Endothelial cell of umbilical vein (primary cell): ENCODE measurements at places on chromosomes 6 and 20. TPM values are rescaled to one million over a fixed set of nuclear protein-coding genes. Genes with fewer than 3 reads are reported as not detected.

DNA sequence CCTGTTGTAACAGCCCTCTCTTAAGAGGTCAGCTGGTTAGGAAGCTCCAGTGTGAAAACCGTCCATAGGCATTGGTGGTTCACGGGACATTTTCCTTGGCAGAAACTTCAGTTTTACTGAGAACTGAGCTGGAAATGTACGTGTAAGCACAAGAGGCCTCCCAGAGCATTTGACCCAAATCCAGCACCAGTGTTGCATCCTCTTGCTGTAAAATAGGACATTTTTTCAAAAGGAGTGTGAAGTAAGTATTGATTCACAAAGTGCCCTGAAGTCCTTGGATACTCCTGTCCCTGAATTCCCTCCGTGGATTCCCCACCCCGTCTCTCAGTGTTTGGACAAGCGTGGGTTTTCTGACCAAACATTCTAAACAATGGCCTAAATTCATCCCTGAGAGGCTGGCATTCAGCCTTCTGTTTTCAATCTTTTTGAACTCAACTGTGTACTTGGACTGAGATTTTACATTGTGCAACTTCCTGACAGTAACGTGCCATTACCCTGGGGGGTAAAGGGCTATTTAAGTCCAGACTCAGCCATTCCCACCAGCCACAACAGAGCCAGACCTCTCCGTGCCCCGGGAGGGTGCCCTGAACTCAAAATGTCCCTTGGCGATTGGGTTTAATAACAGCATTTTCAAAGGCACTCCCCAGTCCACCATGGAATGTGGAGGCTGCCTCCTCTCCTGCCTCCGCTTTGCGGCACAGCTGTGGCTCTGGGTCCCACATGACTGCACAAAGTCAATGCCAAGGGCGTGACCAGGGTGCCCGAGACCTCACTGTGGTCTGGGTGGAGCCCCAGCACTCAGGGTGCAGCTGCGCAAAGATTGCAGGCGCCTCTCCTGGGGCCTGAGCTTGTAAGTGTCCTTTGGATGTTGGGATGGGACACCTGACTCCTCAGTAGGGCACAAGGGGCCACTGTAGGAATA is 92.7 kb upstream of the AFDN start:
- no peaks in the 10 kb centered on the region for H3K36me3 ChIP-seq
- no peaks in the 10 kb centered on the region for H3K27me3 ChIP-seq

DNA sequence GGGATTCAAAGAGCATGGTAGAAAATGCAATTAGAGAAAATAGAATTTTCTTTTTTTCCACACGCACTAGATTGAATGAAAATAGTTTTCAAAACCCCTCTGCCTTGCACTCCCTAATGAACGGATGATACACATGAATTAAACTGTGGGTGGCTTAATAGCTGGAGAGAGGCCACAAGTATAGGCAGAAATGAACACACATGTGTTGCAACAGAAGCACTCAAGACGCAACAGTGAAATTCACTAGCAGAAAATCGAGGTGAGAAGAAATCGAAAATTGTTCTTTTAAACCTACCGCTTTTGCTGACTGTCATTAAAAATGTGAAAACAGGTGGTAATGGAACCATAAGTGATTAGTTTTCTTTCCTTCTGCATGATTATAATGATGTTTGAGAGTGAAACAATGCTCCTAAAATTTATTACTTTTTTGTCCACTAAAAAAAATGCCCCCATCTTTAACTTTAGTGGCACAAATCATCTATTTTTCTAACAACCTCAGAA is 80.1 kb upstream of the SHLD1 start:
- no peak overlapping the region for H3K4me3 ChIP-seq
- H3K36me3 ChIP-seq: no peaks in the 10 kb centered on the region
- H3K4me1 ChIP-seq: no peaks in the 10 kb centered on the region

DNA sequence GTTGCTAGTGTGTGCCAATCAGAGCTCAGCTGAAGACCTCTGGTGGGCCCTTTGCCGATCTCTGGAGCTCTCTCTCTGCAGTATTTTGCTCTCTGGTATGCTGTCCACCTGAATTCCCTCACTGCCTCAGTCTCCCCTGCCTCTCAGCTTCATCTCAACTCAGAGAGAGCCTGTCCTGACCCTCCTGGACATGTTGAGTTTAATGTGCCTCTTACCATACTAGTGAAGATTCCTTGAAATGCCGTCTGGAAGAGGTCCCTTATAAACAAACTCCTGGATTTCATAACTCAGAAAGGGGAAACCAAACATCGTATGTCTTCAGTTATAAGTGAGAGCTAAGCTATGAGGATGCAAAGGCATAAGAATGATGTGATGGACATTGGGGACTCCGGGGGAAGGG is 231.1 kb upstream of the ZNF217 start:
- no peak for DNase-seq
- no peak overlapping the region for H3K4me3 ChIP-seq
- no peak overlapping the region for H3K27ac ChIP-seq
- no peaks in the 10 kb centered on the region for H3K27me3 ChIP-seq

GRCh38 chr6:143746202-143747119 is 68.7 kb downstream of the PHACTR2 start:
- H3K36me3 ChIP-seq: peaks cover 2% of the 10 kb centered on the region
- no peak overlapping the region for H3K4me3 ChIP-seq
- no peak overlapping the region for H3K27ac ChIP-seq
- DNase-seq: no peak
- H3K27me3 ChIP-seq: no peaks in the 10 kb centered on the region

- DNase-seq: no peak
- no peak overlapping the region for H3K4me3 ChIP-seq
- no peaks in the 10 kb centered on the region for H3K36me3 ChIP-seq
Observed at GRCh38 chr6:68343901-68344300, 291.2 kb upstream of the ADGRB3 start.

GRCh38 chr6:71228461-71229041 is 60.1 kb upstream of the OGFRL1 start:
- H3K36me3 ChIP-seq: no peaks in the 10 kb centered on the region
- no peaks in the 10 kb centered on the region for H3K27me3 ChIP-seq
- H3K4me1 ChIP-seq: peaks cover 15% of the 10 kb centered on the region
- no peak overlapping the region for H3K4me3 ChIP-seq
- H3K27ac ChIP-seq: no peak overlapping the region

DNA sequence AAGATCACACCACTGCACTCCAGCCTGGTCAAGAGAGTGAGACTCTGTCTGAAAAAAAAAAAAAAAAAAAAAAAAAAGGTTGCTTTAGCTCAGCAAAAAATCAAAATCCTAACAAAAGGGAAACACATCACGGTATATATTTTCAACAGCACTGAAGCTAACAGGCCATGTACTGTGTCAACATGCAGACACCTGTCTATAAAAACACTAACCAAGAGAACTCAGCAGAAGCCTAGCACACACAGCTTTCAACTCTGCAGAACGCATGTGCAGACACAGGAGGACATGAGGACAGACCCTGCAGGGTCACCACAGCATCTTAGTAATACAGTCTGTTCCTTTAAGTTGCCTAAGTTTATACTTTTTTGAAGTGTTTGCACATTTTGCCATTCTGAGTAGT is 13.5 kb downstream of the NINL start:
- peaks cover 5% of the 10 kb centered on the region for H3K36me3 ChIP-seq
- no peak overlapping the region for H3K27ac ChIP-seq
- H3K4me3 ChIP-seq: no peak overlapping the region
- H3K4me1 ChIP-seq: peaks cover 11% of the 10 kb centered on the region
- no peaks in the 10 kb centered on the region for H3K27me3 ChIP-seq
- no peak for DNase-seq

DNA sequence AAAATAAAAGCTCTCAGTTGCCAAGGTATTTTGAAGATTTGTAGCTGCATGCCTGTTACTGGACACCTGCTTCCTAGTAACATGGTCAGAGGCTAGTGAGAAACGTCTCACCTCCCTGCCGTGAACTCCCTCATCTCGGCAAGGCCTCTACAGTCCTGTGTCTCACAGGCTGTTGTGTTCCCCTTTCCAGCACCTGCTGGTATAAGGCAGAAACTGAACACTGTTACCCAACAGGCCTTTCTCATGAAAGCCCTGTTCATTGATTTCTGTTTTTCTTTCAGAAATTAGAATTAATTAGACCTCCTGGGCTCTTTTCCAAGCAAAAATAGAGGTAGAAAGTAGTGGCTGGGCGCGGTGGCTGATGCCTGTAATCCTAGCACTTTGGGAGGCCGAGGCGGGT is 17.6 kb upstream of the SRSF3 start:
- DNase-seq: no peak
- H3K27me3 ChIP-seq: no peaks in the 10 kb centered on the region
- no peaks in the 10 kb centered on the region for H3K4me1 ChIP-seq
- H3K4me3 ChIP-seq: no peak overlapping the region

DNA sequence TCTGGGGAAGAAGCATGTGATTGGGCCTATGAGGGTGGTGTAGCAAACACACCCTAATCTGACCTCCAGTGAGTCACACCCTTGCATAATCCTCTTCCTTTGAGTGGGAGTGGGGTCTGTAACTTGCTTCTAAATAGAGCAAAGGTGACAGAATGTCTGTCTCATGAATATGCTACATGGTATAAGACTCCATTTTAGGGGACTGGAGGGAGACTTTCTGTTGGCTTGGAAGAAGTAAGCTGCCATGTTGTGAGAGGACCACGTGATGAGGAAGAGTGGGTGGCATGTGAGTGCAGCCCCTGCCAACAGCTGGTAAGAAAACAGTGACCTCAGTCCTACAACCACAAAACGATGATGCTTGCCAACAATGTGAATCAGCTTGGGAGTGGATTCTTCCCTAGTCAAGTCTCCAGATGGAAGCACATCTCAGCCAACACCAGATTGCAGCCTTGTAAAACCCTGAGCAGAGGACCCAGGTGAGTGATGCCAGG is 3.7 kb downstream of the AK9 start:
- no peak overlapping the region for H3K27ac ChIP-seq
- no peaks in the 10 kb centered on the region for H3K27me3 ChIP-seq
- peak; percentile 34 for DNase-seq
- H3K4me3 ChIP-seq: no peak overlapping the region

DNA sequence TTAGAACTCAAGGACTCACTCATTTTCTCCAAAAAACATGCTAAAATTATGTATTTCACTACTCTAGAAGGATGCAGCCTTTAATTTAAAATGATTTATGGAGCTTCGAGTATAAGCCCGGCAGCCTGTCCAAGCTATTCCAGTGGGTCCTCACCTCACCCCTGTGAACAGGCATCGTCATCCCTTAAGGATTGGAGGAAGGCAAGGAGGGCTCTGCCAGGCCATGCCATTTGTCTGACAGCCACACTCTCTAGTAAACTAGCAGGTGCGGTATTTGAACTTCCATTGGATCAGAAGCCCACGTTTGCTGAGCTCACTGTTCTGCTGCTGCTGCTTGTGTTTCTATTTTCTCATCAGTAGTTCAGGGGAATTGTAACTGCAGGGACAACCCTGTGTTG is 39.8 kb upstream of the NAA20 start:
- DNase-seq: no peak
- no peak overlapping the region for H3K4me3 ChIP-seq
- no peaks in the 10 kb centered on the region for H3K27me3 ChIP-seq
- H3K36me3 ChIP-seq: peaks cover 16% of the 10 kb centered on the region
- peak overlapping the region; percentile 66 for H3K27ac ChIP-seq

DNA sequence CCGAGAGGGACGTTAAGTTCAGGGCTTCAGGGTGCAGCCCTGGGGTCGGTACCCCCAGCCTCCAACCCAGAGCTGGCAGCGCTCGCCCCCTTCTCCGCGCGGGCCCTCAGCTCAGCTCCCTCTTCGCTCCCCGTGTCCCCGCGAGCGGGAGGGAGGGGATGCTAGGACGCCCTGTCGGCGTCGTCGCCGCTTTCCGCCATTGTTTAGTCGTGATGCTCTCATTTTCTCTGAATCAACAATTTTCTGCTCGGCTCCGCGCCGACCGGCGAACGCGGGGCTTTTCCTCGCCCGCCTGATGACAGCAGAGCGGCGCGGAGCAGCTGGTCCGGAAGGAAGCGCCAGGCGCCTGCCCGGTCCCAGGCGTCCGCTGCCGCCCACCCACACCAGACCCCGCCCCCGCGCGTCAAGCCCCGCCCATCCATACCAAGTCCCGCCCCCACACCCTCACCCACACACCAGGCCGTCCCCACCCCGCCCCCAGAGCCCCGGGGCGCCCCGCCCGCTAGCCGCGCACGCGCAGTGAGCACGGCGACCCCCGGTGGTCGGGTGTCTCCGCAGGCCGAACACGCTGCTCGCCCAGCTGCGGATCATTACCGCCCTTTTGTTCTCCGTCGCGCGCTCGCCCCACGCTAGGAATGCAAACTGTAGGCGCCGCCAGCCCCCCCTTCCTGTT is 50.1 kb upstream of the SLC32A1 start:
- no peaks in the 10 kb centered on the region for H3K27me3 ChIP-seq
- peak overlapping the region; percentile 41 for H3K27ac ChIP-seq
- no peaks in the 10 kb centered on the region for H3K36me3 ChIP-seq
- peaks cover 11% of the 10 kb centered on the region for H3K4me1 ChIP-seq
- H3K4me3 ChIP-seq: peak overlapping the region; percentile 43

DNA sequence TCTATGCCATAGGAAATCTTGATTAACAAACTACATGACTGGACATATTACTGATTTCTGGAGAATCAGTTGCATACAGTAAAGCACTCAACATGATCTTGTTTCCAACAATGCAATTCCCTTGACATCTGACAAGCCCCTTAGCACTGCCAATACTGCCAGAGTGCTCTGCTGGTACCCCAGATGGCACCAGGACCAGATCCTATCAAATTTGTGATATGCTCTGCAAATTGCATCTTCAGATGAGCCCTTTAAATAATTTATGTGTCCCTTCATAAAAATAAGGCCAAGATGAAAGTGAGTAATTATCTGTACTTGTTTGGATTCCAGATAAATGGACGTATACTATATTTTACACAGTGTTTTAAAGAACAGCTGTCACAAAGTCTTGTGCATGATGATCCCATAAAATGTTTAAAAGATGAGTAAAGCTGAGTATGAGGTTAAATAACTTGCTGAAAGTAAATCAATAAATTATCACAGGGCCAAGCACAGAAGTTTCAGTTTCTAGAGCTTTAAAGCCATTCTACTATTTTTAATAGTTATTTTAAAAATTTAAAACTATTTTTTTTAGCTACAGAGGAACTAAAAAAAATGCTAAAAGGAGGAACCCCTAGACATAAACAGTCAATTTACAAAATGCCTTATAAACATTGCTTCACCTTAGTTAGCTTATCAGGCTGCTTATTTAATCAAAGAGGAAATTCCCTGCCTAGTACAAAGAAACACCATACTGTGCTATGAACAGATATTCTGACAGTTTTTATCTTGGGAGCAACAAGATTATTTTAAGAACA is 42.1 kb downstream of the NUDT3 start:
- DNase-seq: no peak
- H3K27ac ChIP-seq: no peak overlapping the region
- H3K27me3 ChIP-seq: no peaks in the 10 kb centered on the region
- H3K36me3 ChIP-seq: no peaks in the 10 kb centered on the region
- no peaks in the 10 kb centered on the region for H3K4me1 ChIP-seq

Gene SMIM8
- 8.2 and 8.4 TPM in 2 replicates for total RNA-seq

Gene SIRPG
- total RNA-seq: not detected in 2 replicates

Gene CAGE1
- total RNA-seq: not detected in 2 replicates

Gene VWA7
- 0.25 and 0.51 TPM in 2 replicates for total RNA-seq

Gene CABLES2
- total RNA-seq: 9.9 TPM in 2 replicates

Gene BPI
- total RNA-seq: not detected in 2 replicates

Gene MAN1A1
- total RNA-seq: 12.9 and 13.3 TPM in 2 replicates

Gene RAB5IF
- total RNA-seq: 109 and 113 TPM in 2 replicates

Gene MAPK14
- 50.6 and 54.1 TPM in 2 replicates for total RNA-seq

Gene PRRT1
- total RNA-seq: 0.76 and 1.3 TPM in 2 replicates

Gene CNR1
- not detected in 2 replicates for total RNA-seq

Gene RIPOR3
- total RNA-seq: not detected in 2 replicates
